Activated CD4-positive, alpha-beta T cell treated with anti-CD3 and anti-CD28 coated beads, Interleukin-2, amount 50 U/mL, for 1 hour (primary cell): ENCODE measurements at places on chromosomes 5 and 9.

DNA sequence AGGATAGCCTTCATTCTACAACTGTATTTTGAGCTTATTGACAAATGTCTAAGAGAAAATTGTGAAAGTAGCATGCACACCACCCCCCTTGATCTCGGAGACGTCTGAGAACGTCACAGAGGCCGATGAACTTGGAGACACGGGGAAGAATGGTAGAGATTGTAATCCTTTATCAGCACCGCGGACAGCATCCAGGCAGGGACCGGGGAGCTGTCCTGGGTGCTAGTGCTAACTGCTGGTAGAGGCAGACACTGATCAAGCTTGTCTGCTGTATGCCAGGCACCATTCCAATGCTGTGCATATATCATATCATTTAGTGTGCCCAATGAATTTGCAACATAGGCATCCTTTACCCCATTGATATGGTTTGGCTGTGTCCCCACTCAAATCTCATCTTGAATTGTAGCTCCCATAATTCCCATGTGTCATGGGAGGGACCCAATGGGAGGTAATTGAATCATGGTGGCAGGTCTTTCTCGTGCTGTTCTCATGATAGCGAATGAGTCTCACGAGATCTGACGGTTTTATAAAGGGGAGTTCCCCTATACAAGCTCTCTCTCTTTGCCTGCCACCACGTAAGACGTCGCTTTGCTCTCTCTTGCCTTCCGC is 98.8 kb downstream of the LHX2 start:
- peak; percentile 28 for DNase-seq

DNA sequence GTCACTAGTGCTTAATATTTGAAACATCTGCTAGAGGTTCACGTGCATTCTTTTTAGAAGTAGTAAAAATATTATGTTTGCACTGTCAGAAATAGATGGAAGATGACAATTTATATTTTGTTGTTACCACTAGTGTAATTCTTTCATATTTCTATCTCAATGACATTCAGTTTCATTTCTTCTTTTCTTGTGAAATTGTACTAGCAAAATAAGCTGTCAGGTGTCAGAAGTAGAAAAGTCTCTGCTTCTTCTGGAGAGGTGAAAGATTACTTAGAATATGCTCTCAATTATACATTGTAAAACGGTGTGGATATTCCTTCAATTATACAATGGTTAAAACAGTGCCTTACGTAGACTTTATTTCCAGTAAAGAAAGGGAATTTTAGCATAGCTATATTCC is 395.4 kb downstream of the CSNK1G3 start:
- DNase-seq: no peak

DNA sequence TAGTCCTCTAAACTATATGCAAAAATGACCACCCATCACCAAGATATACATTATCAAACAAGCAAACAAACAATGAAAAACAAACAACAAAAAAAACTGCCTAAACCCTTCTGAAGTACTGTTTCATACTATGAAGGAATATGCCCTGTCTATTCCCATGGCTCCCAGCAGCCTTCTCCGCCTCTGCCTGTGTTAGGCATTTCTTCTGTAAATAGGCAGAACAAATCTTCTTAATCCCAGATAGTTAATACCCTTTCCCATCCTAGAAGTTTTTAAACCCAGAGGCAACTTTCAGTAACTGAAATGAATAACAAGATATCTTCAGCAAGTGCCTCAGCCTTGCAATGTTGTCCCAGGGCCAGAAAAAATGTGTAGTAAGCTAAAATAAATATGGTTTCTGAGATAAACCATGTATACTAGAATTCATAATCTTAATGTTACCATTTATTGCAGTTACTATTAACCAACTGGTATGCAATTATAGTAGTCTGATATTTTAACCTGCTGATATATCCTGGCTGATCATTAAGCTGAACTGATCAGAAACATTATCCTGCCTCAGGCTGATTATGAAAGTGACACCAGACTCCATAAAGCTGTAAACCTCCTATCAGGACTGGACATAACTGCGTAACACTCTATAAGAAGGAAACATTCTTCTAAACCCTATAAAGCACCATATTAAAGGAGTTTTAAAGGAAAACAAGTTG is 68.5 kb downstream of the ANKRD31 start:
- DNase-seq: no peak

DNA sequence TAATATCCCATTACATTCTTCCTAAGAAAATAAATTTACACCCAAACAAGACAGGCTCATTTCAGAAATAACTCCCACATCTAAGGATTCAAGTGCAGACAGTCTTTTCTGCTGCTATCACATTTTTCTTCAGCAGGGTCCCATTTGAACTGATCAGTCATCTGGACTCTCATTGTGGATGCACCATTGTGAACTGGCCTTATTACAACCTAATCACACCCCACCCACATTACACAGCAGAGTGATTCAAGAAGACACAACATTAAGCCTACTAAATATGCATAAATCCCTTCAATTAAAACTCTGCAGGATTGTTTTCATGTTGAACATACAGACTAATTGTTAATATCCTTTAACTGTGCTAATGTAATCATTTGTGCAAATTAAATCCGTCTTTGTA is 146.2 kb downstream of the CDH12 start:
- DNase-seq: no peak

DNA sequence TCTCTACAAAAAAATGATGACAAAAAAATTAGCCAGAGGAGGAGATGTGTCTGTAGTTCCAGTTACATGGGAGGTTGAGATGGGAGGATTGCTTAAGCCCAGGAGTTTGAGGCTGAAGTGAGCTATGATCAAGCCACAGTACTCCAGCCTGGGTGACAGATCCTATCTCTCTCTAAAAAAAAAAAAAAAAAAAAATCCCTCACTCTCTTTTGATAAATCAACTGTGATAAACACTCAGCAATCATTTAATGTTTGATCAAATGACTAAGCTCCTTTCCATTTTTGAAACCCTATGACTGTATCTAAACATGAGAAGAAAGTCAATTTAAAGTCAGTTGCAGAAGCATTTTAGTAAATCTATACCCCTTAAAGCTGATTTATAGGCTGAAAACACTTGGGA is 112.1 kb upstream of the IL6ST start:
- DNase-seq: no peak

GRCh38 chr9:110877374-110877773 is 160.9 kb downstream of the LPAR1 start:
- no peak for DNase-seq

DNA sequence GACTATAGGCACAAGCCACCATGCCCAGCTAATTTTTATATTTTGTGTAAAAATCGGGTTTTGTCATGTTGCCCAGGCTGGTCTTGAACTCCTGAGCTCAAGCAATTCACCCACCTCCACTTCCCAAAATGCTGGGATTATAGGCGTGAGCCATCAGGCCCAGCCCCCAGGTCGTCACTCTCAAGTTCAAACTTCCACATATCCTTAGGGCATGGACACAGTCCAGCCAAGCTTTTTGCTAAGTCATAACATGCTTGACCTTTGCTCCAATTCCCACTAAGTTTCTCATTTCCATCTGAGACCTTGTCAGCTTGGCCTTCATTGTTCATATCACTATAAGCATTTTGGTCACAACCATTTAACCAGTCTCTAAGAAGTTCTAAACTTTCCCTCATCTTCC is 43.9 kb upstream of the ARAP3 start:
- DNase-seq: no peak

- no peak for DNase-seq
These were observed 134.7 kb downstream of the SEMA6A start for GRCh38 chr5:116439905-116440304.

GRCh38 chr9:134063088-134063570 is 4.7 kb downstream of the BRD3 start:
- DNase-seq: no peak

DNA sequence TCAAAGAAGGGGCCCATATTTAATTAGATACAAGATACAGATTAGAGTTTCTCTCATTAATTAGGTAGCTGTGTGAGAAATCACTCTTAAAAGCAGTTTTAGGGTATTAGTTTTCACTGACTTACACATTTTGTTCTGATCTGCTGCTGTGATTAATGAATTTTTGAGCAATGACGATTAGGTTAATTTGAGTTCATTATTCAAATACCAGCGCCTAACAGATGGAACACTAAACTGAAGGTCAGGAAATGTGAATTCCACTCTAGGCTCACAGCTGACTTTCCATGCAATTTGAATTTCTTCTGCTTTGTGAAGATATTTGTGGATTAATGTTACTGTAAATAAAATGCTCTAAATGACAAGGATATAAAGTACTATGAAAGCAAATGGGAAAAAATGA is 380.6 kb downstream of the ADGRV1 start:
- no peak for DNase-seq

GRCh38 chr5:90941002-90941720 is 382.6 kb downstream of the ADGRV1 start:
- no peak for DNase-seq

GRCh38 chr5:18920966-18921365 is 1067.0 kb downstream of the CDH18 start:
- DNase-seq: no peak

DNA sequence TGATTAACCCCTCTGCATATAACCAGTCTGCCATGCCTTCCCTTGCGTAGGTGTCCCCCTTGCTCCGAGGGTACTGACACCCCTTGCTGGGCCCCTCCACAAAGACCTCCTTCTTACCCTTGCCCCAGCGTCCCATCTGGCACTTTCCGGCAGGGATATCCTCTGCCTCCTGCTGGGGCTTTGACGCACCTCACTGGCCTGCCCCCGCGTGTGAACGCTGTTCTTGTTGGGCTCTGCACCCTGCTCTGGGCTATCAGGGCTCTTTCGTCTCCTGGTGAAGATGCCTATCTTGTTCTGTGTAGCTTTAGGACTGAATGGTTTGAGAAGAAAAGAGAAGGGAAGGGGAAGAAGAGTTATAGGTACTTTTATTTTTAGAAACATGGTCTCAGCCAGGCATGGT is 53.0 kb downstream of the SUB1 start:
- DNase-seq: no peak

- DNase-seq: no peak
These were observed 35.2 kb upstream of the PIK3R1 start for GRCh38 chr5:68180121-68181038.

DNA sequence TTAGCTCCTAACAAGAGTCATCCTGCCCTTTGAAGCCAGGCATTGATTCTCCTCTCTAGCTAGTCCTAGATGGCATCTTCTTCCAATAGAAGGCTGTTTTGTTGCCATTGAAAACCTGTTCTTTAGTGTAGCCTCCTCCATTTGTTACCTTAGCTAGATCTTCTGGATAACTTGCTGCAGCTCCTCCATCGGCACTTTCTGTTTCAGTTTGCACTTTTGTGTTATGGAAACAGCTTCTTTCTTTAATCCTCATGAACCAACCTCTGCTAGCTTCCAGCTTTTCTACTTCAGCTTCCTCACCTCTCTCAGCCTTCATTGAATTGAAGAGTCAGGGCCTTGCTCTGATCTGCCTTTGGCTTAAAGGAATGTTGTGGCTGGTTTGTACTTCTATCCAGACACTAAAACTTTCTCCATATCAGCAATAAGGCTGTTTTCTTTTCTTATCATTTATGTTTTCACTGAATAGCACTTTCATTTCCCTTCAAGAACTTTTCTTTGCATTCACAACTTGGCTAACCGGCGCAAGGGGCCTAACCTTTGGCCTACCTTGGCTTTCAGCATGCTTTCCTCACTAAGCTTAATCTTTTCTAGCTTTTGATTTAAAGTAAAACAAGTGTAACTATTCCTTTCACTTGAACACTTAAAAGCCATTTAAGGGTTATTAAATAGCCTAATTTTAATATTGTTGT is 166.5 kb upstream of the SLC12A2 start:
- DNase-seq: no peak

DNA sequence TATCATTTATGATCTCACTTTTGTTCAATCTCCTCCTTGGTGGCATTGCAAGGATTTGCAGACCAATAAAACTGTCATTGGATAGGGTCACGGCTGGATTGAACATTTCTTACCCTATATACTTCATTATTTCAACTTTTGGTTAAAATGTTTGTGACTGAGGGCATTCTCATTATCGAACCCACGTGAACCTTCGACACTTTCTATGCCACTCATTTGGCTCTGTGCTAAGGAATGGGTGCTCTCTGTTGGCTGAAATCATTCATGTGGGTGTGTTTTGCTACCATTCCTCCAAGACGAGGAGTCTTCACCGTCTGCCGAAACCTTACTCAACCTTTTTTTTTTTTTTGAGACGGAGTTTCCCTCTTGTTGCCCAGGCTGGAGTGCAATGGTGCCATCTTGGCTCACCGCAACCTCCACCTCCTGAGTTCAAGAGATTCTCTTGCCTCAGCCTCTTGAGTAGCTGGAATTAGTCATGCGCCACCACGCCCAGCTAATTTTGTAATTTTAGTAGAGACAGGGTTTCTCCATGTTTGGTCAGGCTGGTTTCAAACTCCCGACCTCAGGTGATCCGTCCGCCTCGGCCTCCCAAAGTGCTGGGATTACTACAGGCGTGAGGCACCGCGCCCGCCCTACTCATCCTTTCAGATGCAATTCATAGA is 62.5 kb downstream of the CSNK1A1 start:
- no peak for DNase-seq

DNA sequence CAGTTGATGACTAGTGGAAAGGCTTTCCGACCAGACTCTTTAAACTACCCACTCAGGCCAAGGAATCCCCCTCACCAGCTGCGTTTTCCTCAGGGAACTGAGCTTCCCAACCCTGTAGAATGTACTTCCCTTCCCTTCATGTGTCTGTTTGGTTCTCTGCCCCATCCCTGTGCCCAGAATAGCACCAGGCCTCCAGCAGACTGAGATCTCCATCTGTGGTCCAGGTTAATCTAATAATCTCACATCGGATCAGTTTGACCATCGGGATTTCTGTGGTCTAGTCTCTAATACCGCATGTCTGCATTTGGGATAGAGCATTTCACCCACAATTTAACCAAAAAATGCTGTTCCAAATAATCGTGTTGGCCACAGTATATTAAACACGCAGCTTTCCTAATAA is 237.2 kb downstream of the ROR2 start:
- DNase-seq: no peak

DNA sequence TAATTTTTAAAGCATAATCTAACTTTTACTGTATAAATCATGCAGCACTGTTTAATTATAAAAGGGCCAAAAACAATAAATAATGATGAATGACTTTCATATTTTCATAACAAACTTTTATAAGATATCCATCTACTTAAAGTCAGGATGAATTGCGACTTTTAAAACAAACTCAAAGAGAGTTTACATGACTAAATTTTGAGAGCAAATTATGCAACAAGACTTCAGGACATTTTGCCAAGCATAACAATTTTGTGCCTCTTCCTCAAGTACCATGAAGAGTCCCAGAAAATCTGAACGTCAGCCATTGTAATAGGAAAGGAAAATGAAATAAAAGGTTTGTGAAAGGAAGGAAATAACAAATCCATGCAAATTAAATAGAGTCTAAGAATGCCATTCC is 24.4 kb downstream of the ERAP1 start:
- DNase-seq: no peak
